NB4 (cell line): ENCODE measurements at places on chromosomes 5 and 9.

- DNase-seq: no peak
Observed at GRCh38 chr5:96509316-96509715, 76.3 kb upstream of the PCSK1 start.

- no peak for DNase-seq
Observed at GRCh38 chr5:123193176-123193575, 104.1 kb downstream of the PRDM6 start.

DNA sequence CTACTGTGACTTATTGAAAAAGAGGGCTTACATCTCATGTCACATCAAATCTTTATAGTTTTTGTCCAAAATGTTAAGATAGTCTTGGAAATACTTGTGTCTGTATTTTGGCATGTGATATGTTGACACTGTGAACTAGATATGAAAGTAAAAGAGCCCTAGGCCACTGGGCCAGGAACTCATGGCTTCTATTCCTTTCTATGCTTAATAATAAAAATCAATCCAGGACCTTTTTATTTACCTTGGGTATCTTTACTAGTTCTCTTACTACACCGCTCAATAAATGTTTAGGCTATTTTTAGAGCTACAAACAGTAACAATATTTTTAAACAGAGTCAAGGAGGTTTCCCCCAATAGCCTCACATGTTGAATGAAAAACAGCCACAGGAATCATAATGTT, 348.6 kb upstream of the SLC24A2 start:
- DNase-seq: no peak

DNA sequence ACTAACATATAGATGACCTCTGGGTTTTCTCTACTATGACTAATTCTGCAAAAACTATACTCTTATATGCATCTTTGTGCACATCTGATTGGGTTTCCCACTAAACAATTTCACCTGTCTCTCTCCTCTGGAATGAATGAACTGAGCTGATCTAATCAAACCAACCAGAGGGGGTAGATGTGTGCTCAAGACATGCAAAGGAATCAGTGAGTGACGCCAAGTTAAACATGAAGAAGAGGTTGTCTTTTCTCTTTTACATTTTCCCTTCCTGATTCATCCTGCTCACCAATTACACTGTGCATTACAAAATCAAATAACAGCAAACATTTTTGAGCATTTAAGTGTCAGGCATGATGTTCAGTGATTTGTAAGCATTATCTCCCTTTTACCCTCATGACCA, 29.6 kb upstream of the GRXCR2 start:
- no peak for DNase-seq

GRCh38 chr5:126599499-126599898, 1.2 kb upstream of the PHAX start:
- DNase-seq: no peak

GRCh38 chr9:127927201-127927987, 3.2 kb downstream of the PIP5KL1 start:
- DNase-seq: no peak

DNA sequence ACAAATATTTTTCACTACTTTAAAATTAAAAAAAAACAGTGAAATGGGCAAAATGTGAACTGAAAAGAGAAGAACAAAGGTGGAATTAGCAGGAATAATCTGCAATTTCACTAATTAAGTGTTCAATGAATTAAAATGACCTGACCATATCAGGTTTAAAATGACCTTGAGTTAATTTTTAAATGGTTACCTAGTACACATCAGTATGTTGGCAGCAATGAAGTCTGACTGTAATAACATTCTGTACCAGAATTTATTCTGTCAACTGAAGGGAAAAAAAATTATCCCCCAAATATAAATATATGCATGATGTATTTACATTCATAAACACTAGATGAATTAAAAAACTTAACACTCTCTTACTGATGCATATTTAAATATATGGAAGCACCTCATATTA, 165.6 kb downstream of the RFX3 start:
- DNase-seq: no peak

GRCh38 chr9:14313951-14314423, at the start of gene NFIB:
TSS of gene NFIB (minus strand) at chr9:14314141. CDS start at chr9:14313511, 630 bp downstream.
- no peak for DNase-seq

DNA sequence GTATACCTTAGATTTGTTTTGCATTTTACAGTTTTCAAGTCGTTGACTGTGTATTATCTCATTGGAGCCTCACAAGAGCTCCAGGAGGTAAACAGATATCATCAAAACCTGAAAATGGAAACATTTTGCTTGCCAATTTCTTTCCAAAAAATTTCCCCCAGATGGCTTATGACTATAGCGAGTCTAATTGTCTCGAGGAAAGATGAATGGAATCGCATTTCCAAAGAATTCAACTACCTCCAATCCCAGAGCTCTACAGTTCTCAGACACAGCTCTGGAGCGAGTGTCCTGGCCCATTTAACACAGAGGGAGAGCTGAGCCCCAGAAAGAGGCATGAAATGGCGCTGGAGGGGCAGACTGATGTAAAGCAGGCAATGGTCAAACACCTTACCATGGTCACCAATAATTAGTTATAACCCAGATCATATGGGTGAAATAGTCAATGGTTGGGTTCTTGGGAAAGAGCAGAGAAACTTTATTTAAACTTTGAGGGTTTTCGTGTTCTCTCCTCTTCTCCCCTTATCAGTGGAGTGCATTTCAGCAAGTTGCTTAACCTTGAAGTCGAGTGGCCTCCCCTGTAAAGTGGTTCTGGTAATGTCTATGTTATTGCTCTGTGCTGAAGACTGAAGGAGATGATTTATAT, 168.2 kb downstream of the ZDHHC21 start:
- no peak for DNase-seq

- DNase-seq: peak; percentile 98
Observed at GRCh38 chr5:43042176-43042625, 2.1 kb upstream of the ANXA2R start.

GRCh38 chr5:18098691-18099090, 464.4 kb downstream of the TAF11L14 start:
- no peak for DNase-seq

GRCh38 chr9:35675732-35676392, 2.1 kb downstream of the CA9 start:
- no peak for DNase-seq

DNA sequence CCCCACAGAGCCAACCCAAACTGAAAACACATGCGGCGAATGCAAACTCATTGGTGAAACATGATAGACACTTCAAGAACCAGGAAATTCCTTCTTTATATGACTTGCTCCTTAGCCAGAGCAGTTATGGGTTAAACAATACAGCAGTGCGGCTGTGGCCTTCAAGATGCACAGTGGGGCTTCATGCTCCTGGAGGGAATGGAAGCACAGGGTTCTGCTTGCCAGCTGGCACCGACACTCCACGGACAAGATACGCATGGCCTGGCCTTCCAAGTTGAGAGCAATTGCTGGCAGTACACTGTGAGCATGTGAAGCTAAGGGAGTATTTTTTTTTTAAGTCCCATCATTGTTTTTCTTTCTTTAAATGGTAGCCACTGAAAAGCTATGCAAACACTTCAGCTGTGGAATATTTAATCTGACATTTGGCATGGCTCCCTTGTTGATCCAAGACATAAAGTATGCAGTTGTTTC, 451.6 kb upstream of the CD180 start:
- no peak for DNase-seq

DNA sequence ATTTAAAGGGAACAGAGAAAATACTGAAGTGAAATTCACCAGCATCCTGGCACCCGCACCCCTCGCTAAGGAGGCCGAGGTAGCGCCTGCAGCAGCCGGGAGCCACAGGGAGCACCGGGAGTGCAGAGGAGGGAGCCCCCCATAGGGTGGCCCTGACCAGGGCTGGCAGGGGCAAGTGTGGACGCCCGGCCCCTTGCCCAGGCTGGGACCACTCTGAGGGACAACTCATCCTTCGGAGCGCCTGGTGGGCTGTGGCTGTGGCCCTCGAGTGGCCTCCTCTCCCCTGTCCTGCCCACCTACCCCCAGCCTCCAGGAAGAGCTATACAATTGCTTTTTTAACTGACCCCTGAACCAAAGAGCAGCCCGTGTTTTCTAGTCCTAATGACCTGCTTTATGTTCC, 47.0 kb downstream of the PLEKHG4B start:
- no peak for DNase-seq

GRCh38 chr5:178450121-178451028, 139.8 kb downstream of the COL23A1 start:
- peak; percentile 85 for DNase-seq

DNA sequence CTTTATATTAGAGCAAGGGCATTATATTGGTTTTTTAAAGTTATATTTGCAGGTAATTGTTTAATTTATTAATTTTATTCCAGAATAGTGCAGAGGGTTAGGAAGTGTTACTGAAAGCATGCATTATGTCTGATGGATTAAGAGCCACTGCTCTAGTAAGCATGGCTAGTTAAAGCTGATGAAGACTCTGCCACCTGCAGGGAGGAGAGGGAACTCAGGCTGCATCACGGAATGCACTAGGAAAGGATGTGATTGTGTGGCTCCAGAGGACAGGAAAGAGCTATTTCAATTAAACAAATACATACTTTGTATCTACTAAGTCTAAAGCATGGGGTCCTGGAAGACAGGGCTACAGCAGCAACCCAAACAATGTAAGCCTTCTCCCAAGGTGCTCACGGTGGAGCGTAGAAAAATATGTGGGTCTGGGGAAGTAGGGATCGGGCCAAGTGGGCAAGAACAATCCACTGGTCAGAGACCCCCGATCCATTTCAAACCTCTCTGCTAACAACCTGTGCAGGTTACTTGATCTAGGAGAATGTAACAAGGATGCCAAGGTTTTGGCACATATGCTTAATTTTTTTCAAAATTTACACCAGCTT, 15.3 kb upstream of the GRXCR2 start:
- peak; percentile 48 for DNase-seq

- DNase-seq: no peak
Observed at GRCh38 chr5:153674356-153674755, 183.9 kb downstream of the GRIA1 start.

DNA sequence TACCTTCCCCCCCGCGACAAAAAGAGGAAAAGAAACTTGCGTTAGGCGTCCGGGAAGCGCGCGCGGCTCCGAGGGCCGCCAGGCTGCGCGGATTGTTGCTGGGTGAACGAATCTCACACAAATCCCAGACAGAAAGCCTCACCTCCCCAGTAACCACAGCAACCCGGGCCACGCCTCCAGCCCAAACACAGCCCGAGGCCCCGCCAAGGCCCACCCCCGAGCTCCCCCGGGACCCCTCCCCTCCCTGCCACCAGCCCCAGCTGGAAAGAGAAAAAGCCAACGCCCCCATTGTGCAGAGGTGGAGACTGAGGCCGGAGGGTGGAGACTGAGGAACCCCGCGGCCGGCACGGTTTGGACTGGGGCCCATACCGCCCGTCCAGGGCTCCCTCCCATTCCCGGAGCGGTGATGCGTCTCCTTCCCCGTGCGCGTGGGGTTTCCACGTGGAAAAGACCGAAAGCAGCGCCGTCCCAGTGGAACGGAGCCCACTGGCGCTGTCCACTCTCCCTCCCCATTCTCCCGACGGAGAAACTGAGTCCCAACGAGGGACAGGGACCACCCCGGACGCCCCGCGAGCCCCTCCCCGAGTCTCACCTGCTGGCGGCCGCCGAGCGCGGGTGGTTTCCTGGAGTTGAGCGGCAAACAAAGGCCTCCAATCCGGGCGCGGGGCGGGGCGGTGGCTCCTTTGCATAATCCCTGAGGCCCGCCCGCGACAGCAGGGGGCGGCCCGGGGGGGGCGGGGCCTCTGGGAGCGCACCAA, 10.2 kb upstream of the AKNA start:
- peak; percentile 91 for DNase-seq

GRCh38 chr9:6641561-6641960, 4.0 kb downstream of the GLDC start:
- no peak for DNase-seq

DNA sequence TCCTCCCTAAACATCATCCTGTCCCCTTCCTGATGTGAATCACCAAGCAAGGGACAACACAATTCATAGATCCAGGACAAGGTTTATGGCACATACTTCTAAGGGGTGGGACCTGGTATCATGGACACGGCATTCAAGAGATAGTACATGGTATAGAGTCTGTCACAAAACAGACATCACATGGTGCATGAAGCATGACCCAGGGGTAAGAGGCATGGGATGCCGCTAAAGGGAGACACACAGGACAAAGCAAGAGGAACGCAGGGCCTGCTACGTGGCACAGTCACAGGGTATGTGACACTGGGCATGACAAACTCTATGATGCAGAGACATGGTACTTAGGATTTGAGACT, 20.7 kb downstream of the GSN start:
- no peak for DNase-seq

GRCh38 chr5:111774525-111774924, 17.5 kb upstream of the NREP start:
- DNase-seq: peak; percentile 90

DNA sequence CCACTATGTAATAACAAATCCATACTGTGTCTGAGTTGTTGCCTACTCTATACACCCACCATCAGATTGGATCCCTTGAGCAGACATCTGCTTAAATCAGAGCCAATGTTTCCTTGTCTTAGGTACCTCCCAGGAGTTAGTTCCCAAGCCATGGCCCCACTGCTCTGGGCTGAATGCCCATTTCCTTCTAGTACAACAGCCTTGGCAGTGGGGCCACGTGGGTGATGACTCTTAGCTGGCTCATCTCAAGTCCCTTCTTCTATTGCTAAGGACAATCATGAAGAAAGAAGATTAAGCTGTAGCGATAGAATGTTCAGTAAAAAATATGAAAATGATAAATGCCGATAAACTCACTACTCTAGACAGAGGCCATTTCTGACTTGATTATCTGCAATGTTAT, 16.6 kb downstream of the PTGR1 start:
- no peak for DNase-seq

GRCh38 chr9:31848505-31849285, 535.7 kb upstream of the ACO1 start:
- DNase-seq: no peak

DNA sequence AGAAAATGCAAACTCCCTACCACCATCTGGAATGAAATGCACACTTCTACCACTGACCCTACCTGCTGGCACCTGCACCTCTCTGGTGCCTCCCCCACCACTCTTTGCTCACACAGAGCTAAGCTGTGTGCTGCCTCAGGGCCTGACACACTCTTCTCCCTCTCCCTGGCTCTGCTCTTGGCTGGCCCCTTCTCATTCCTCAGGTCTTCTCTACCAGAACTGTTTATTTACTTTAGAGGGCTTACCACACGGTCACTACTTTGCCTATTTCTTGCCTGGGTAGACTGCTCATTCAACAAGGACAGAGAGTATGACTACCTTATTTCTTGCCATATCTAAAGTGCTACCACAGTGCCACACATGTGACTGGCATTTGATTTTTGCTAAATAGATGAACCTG, 3.3 kb downstream of the REEP5 start:
- no peak for DNase-seq
